ENCODE measurements at places on chromosomes 2 and 18.

DNA sequence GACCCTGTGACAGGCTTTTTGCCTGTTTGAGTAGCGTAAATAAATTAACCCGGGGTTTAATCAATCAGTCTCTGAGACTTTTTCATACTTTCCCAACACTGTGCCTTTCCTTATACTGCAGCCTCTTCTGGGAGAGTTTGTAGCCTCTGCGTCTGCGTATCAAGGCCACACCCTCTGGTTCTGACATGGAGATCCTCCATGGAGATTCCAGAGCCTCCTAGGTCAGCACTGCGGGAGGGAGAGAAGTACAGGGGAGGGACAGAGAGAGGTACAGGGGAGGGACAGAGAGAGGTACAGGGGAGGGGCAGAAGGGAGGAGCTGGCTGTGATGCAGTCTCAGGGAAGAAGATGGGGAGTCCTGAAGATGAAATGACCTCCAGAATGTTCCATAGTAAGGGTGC is 166.0 kb downstream of the ARL4C start:
- no peak for DNase-seq

GRCh38 chr18:62521082-62521481 is 1.7 kb upstream of the ZCCHC2 start:
- no peak for DNase-seq

DNA sequence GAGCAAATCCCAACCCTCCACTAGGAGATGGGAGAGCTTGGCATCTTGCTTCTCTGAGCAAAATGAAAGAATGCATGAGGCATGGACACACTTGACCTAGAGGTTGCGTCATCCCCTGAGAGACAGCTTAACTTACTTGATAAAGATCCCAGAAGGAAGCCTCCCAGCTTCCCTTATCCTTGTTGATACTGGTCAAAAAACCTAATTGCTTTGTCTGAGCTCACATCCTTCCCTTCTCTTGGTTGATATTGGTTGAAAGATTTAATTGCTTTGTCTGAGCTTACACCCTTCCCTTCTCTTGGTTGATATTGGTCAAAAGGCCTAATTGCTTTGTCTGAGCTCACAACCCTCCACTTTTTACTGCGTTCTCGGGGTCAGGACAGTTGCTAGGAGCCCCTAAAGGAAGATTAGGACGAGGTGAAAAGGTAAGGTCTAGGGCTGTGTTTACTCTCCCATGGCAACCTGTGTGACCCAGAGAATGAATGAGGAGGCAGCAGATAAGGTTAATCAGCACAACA is 12.2 kb upstream of the BOD1L2 start:
- DNase-seq, result no peak

DNA sequence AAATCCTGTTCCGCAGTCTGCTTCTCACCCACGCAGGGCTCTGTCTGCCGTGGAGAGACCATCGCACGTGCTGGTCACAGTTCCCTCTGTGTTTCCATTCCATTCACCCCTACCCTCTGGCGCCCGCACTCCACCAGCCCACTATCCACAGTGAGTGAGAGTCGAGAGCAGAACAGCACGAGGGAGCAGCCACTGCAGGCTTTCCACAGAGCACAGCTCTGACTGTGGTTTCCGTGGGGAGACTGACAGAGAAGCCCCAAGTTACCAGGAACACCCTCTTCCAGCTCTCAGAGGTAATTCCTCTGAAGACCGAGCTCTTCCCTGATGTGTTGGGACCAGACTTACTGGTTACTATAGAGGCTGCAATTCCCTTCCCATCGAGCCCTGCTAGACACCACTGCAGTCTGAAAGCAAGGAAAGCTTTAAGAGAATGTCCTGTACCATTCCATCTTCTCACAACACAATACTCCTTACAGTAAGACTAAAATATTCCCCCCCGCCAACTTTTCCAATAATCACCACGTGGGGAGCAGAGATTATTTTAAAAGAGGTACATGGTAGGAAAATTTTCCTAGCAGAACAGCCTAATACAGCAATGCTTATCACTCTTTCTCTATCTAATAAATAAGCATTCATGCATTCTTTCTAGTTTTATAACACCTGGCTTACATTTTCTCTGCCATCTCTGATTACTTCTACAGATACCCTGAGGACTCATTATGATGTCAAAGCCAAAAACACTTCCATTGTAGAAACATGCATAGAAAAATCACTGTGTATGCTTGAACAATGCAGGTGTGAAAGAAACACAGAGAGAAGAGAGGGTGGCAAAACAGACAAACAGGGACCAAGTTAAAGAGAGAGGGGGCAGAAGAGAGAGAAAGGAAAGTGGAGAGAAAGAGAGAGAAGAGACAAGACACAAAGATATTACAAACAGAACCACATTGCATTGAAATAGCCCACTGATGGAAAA is 4.7 kb downstream of the MYT1L start:
- DNase-seq, result no peak

DNA sequence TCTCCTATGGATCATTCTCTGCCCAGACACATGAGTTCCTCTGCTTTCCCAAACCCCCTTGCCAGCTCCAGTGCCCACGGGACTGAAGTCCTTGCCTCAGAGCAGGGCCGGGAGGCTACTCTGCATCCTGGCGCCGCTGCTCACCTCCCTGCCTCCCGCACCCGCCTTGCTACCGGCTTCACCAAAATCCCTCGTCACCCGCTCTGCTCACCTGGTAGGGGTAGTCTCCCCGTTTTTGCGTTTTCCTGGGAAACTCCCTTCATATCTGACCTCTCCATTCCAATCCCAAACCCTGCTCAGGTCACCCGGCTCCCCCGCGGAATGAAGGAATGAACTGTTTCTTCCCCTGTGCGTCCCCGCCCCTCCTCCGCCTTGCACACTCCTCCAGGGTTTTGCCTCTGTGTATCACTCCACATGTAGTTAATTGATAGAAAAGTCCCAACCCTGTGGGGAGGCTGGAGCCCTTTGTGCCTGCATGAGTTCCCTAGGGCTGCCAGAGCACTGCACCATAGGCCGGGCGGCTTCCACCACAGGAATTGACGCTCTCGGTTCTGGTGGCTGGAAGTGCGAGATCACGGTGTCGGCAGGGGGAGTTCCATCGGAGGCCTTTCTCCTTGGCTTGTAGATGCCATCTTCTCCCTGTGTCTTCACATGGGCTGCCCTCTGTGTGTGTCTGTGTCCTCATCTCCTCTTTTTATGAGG is 2.0 kb upstream of the DGKD start:
- DNase-seq, result no peak

DNA sequence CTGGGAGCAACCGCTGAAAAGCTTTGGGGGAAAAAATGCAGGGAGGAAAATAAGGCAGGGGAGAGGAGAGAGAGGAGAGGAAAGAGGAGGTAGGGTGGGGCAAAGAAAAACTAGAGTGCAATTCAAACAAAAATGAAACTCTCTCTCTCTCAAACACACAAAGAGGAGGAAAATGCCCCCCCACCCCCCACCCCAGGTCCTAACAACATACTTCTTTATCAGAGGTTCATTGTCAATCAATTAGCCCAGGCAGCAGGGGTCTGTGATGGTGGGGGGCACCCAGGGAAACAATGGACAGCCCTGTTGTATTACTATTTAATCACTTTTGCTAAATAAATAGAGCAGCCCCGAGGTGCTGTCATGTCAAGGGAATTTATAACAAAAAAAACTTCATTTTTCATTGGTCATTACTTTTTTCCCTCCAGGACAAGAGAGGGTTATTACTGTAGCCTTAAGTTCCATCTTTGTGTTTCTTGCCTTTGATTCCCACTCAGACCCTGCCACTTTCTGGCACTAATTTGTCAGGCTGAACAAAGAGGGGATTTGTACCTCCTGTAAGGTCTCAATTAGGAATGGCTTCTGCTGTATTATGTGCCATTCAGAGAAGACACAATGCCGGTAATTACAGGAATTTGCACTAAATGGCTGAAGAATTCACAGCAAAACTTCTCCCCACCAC is 55.0 kb downstream of the PLEKHM3 start:
- no peak for DNase-seq

GRCh38 chr2:203237346-203238238 is 1.2 kb upstream of the CYP20A1 start:
- DNase-seq, result no peak

DNA sequence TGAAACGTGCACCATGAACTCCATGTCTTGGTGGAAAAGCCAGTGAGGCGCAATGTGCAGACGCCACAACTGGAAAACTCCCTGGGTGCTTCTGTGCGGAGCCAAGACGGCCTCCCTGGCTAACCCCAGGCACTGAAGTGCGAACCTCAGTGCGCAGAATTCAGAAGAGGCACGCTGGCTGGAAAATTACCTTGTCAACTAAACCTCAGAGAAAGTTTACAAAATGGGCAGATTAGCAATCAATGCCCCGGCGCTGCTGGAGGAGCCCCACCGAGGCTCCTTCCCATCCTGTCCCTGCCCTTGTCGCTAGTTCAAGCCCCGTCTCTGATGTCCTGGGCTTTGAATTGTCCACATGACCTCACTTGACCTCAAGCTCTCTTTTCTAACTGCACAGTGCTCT is 22.2 kb downstream of the SNORC start:
- no peak for DNase-seq

DNA sequence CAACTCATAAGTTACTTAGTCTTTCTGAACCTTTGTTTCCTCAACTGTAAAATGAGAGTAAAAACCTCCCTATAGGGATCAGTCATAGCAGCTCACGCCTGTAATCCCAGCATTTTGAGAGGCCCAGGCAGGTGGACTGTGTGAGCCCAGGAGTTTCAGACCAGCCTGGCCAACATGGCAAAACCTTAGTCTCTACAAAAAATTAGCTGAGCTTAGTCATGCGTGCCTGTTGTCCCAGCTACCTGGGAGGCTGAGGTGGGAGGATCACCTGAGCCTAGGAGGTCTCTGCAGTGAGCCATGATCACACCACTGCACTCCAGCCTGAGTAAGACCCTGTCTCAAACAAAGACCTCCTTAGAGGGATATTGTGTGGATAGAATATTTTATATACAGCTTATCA is 2.3 kb downstream of the GPR155 start:
- DNase-seq, result no peak

GRCh38 chr2:152405206-152406118 is 70.5 kb downstream of the FMNL2 start:
- no peak for DNase-seq

DNA sequence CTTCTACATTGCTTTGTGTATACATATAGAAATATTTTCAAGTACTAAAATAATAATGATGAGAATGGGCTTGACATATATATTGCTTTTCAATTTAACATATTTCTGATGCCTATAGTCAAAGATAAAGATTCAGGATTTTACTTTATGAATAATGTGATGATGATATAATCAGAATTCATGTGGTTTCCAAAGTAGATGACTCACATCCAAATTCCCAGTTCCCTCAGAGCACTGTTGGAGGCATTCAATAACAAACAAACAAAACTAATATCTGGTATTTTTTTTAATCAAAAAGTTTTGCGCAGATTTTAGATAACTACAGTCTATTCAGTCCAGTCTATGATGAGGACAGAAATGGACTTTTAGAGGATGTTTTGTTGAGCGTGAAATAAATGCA is 2094.5 kb upstream of the CELF4 start:
- no peak for DNase-seq

- no peak for DNase-seq
Observed at GRCh38 chr18:48132797-48133655, 202.6 kb upstream of the SMAD2 start.

- no peak for DNase-seq
Observed at GRCh38 chr18:35968278-35968880, 4.1 kb upstream of the RMP24 start.

- DNase-seq, result no peak
Observed at GRCh38 chr18:54769526-54770464, 58.5 kb upstream of the RAB27B start.

DNA sequence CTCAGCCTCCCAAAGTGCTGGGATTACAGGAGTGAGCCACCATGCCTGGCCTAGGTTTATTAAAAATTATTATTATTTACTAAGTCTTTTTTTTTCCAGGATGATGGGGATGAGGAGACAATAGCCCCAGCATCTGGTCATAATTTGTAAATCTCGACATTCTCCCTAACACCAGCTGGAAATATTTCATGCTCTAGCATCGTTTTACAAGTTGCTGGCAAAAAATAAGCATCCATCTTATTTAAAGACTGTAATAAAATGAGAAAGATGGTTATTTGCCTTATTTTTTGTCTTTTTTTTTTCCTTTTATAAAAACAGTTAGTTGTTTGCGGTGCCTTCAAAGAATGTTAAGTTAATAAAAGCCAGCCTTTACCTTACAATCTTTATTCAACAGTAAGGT is 56.7 kb downstream of the SF3B1 start:
- no peak for DNase-seq

DNA sequence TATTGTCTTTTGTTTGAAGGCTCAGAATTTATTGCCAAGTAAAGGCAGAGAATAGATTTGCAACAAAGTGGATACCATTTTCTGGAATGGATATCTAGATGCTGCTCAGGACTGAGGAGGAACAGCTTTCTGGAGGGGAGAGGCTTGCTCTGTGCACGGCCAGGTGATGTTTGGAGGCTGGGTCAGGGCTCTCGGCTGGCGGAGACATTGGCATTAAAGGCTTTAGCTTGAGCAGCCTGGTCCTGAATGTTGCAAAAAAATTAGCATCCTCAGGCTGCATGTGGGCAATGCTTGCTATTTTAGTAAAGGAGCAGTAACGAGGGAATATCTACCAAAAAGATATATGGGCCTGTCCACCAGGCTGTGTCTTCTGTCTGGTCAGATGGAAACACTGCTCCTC is 20.4 kb downstream of the RNF144A start:
- DNase-seq, result no peak

GRCh38 chr2:168608796-168609195 is 152.7 kb downstream of the CERS6 start:
- DNase-seq, result no peak

- no peak for DNase-seq
Observed at GRCh38 chr2:209577376-209578357, 153.8 kb downstream of the MAP2 start.

DNA sequence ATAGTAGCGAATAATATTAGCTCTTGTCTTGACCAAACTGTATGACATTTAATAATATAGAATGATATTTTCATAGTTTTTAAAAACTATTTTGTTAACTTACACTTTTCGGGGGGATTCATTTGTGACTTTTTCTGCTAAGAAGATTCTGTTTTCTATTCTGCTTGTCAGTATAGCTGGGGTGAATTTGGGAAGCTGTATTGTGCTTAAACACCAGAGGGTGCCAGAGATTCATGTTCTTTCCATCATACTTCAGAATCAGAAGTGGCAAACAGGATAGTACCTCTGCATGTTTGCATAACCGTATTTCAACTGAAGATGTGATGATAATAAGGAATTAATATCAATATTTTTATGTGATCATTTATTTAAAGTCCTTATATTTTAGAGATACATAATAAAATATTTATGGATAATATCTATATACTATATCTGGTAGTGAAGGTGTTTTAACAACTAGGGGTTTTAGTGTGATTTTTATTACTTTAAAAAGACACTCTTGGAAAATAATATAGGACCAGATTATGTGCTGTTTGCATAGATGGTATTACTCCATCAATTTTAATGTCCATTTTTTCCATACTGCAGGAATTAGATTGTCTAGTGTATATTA is 81.0 kb downstream of the TAF4B start:
- no peak for DNase-seq

GRCh38 chr2:223576873-223577272 is 25.3 kb downstream of the SCG2 start:
- no peak for DNase-seq

- no peak for DNase-seq
Observed at GRCh38 chr18:50614838-50615237, 55.0 kb downstream of the MAPK4 start.

All from esophagus squamous epithelium (tissue), 5 donors.